Stimulated activated CD4-positive, alpha-beta T cell treated with anti-CD3 and anti-CD28 coated beads, Interleukin-1b, Interleukin-23, amount 100 ng/mL, for 24 hours (primary cell): ENCODE measurements at places on chromosomes 1 and 21.

- no peak for DNase-seq
These were observed 18.3 kb upstream of the HJV start for GRCh38 chr1:146039844-146040194.

DNA sequence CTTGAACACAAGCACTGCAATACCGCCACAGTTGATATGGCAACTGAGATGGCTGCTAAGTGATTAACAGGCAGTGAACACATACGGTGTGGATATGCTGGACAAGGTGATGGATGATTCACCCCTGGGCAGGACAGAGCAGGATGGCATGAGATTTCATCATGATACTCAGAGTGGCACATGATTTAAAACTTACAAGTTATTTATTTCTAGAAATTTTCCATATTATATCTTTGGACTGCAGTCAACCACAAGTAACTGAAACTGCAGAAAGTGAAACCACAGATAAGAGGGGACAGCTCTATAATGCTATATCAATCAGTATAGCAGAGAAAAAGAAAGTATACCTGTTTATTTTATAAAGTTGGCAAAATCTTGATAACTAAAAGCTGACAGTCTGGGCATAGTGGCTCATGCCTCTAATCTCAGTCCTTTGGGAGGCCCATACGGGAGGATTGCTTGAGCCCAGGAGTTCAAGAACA lies 47.9 kb downstream of the PHACTR4 start:
- DNase-seq, result no peak

DNA sequence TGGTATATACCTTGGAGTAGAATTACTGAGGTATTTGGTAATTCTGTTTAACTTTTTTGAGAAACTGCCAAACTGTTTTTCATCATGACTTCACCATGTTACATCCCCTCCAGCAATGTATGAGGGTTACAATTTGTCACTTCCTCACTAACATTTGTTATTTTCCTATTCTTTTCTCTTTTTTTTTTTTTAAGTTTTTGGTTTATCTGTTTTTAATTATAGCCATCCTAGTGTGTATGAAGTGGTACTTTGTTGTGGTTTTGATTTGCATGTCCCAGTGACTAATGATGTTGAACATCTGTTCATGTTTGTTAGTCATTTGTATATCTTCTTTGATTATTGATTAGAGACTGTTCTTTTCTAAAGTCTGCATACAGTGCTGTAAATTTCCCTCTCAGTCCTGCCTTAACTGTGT lies 147.3 kb downstream of the HS2ST1 start:
- no peak for DNase-seq

GRCh38 chr1:24289937-24290595 lies 29.1 kb upstream of the GRHL3 start:
- DNase-seq, result no peak

DNA sequence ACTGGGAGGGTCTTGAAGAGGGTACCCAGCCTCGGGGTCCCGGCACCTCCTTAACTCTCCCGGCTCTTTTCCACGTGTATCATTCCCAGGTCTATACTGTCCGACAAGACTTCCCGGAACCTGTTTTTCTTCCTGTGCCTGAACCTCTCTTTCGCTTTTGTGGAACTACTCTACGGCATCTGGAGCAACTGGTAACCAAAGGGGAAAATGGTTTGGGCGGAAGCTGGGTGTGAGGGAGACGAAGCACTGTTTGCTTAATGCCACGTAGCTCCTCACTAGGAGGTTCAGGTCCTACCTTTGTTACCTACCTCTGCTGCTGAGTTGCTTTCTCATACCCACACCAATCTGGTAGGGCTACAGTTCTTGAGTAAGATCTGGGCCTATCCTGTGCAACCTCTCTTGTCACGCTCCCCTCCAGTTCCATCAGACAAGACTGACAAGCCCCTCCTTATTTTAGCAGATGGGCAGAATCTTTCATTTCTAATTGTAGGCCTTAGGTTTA lies 642 bp downstream of the SLC30A7 start:
- DNase-seq, result peak; percentile 8

DNA sequence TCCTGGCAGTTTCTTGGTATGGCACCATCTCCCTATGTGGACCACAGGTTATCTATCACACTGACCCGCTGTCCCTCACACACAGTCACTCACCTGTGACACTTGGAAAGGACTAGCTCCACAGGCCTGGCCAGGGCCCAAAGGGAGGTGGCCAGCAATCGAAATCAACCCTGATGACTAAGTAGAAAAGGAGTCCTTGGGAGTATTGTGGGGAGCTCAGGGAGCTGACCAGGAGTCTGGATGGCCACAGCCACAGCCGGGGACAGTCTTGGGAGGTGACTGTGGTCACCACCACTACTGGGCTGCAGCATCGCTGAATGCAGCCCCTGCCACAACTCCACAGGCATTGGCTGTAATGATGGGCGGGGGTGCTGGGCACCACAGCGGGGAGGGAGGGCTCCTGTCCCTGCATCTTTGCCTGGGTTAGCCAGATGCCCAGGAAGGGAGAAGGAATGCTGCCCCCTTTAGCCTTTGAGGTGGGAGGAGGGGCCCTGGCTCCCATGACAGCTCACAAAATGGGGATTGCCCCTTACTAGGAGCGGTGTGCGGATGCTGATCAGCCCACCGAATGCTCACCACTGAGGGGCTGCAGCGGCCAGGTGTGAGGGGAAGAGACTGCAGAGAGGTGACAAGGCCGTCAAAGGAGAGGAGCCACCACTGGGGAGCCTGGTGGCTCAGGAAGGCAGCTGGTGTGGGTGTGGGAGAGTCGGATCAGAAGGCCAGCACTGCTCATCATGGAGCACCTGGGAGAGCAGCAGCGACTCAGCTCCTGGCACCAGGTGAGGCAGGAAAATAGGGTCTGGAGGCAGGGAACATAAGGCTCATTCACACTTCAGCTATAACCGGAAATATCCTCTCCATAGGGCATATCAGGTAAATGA lies 61.3 kb downstream of the H3-3A start:
- DNase-seq, result no peak

DNA sequence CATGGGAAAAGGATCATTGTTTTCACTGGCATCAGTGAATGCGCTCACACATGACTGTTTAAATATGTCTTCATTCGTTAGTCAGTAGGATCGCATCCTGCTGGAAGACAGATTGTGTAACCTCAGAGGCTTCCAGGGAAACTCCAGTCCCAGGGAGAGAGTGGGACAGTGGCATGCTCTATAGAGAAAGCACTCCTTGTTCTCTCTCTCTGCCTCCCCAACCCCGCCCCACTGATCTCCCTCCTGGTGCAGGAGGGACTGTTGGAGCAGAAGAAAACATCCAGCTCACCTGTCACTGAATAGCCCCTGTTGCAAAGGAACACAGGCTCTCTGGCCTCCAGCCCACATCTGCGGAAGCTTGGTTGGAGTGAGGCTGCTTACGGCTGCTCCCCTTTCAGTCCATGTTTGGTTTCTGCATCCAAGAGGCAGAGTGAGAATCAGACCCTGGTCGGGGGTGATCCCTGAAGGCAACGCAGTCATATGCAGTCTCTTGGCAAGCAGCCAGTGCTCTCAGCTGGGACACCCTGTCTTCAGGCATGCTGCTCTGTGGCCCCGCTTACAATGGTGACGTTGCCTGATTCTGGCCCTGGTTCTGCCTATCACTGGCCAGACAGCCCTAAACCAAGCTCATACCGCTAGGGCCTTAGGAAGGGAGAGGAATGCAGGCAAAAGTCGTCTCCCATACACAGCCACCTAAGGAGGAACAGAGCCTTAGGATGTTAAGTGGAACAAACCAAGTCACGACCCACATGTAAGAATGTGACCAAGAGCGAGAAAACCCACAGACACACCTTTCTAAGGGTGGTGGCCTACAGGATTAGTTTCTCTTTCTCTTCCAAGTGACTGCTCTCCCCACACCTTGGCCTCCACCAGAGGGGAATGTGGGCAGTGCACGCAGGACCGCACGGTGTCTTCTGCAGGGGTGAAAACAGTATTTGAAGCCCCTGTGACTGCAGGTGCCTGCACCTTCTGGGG lies 39.7 kb downstream of the BACE2 start:
- DNase-seq, result no peak

GRCh38 chr1:213268221-213268620 lies 217.2 kb downstream of the RPS6KC1 start:
- DNase-seq, result no peak
